ENCODE measurements at places on chromosomes 1 and 21.

DNA sequence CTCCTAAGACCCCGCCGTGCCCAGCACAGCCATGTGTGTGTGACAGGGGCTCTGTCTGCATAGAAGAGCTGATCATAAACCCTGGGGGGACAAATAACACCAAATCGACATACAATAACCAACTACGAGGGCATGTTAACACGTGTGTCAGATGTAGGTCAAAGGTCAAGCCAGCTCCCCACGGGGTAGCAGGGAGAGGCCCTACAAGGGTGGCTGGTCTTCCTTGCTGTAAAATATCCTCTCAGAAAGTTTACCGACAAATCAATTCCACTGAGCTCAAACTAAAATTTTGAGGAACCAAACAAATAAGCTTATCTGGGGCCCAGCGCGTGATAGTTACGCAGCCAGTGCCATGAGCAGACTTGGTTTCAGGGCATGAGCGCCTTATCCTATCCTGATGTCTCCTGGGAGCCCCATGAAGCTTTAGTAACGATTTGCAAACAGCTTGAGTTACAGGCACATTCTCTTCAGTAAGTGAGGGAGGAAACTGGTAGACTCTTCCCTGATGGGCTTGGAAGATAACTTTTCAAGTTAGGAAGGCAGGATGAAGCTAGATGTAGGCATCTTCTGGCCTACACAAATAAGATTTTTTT, 2.7 kb upstream of the TMPRSS3 start:
- no peak for DNase-seq

- no peak for DNase-seq
Observed at GRCh38 chr1:198001776-198002408, 84.7 kb downstream of the LHX9 start.

- DNase-seq, result no peak
Observed at GRCh38 chr1:43447891-43448708, 5.6 kb downstream of the HYI start.

GRCh38 chr1:228400237-228400651, 6.4 kb downstream of the TRIM11 start:
- no peak for DNase-seq

DNA sequence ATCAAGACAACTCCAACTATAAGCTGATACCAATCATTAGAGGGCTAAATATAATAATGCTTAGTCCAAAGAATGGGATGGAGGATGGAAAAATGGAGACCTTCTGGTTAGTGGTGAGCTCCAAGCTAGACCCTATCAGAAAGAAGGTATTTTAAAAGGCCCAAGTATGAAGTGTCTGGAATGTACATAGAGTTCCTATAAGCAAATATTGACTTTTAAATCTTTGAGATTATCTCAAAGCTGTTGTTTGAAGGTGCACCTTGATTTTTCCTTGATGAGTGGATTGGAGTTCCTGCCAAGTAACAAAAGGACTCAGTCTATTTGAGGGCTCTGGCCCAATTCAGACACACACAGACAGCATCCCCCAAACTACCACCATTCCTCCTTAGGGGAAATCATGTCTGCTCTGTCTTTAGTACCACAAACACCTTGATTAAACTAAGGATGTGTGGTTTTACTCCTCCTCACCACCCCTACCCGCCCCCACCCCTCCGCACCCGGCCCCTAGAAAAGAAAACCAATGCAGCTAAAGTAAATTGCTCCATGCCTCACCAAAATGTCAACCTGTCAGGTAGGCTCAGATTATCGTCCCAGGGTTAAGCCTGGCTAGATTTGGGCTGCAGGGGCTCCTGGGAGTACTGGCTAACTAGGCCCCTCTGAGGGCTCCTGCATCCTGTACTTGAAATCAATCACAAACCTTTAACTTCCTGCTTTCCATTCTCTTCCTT, 59.4 kb downstream of the CDC7 start:
- no peak for DNase-seq

GRCh38 chr21:34808569-34809204, 139.9 kb downstream of the CLIC6 start:
- no peak for DNase-seq

DNA sequence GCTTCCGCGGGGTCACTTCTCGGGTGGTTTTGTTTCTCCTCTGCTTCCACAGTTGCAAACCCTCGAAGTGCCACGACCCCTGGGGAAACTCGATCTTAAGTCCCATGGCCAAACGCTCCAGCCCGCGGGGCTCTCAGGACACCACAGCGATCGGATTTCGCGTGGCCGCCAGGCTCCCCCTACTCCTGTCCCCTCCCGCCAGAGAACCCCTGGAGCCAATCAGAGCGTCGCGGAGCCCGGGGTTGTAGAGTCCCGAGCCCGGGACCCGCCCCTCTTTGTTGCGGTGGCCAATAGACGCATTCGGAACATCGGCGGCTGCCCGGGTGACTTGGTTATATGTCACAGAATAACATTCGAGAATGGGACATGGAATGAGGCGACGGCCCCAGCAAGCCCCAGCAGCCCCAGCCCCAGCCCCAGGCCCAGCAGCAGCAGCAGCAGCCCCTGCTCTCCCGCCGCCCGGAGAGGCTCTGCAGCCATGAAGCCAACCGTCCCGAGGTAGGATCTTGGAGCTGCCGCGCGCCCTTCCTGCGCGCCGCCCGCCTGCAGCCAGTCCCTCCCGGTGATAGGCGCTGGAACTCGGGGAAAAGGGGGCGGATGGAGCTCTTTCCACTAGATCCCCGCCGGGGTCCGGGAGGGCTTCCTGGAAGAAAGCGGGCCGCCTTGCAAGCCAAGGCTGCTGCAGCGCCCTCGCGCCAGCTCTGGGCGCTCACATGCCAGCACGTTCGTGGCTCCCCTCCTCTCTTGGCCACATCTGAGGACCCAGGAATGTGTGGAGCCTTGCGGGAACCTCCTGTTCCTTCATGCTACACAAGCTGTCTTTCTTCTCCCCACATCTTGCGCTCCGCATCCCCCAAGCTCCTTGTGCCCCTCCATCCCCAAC, at the start of gene VASH2:
VASH2 (plus strand) TSS at position 299 of the 883 bp plus-strand sequence. CDS start 1,002 bp downstream, outside the sequence.
- DNase-seq, result peak; percentile 88

All from NCI-H1105 treated with DMSO at 0.1 percent for 48 hours (cell line).